ENCODE measurements at places on chromosomes 7 and 10.

GRCh38 chr7:69871886-69872569 is 273.8 kb downstream of the AUTS2 start:
- DNase-seq: no peak

- no peak for DNase-seq
Observed at GRCh38 chr7:36308031-36308430, 81.6 kb upstream of the ANLN start.

- DNase-seq: peak; percentile 9
Observed at GRCh38 chr10:102540023-102540422, 36.3 kb downstream of the SUFU start.

DNA sequence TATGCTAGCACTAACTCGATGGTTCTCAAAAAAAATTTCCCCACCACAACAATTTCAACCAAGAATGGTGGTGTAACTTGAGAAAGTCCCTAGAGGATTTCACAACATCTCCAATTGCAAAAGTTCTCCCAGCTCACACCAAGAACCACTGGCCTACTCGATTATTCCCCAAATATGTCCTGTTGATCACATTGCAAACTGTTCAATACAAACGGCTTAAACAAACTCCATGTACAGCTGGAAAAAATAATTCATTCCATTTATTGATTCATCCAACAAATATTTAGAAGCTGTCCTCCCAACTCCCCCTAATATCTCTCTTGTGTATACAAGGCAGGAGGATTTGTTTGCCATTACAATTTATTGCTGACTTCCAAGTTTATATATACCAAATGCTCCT is 19.1 kb downstream of the TMEM176B start:
- DNase-seq: peak; percentile 87

DNA sequence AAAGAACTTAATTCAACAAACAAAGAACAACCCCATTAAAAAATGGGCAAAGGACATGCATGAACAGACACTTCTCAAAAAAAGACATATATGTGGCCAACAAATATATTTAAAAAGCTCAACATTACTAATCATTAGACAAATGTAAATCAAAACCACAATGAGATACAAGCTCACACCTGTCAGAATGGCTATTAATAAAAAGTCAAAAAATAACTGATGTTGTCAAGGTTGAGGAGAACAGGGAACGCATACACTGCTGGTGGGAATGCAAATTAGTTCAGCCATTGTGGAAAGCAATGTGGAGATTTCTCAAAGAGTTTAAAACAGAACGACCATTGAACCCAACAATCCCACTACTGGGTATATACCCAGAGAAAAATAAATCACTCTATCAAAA is 19.1 kb downstream of the ZFAND4 start:
- DNase-seq: no peak

- DNase-seq: no peak
Observed at GRCh38 chr10:12299222-12299965, 50.0 kb upstream of the CAMK1D start.

All from MV-4-11 (cell line).